Activated CD8-positive, alpha-beta memory T cell treated with anti-CD3 and anti-CD28 coated beads, Interleukin-2, amount 50 U/mL, for 4 hours (primary cell): ENCODE measurements at places on chromosomes 4 and X.

DNA sequence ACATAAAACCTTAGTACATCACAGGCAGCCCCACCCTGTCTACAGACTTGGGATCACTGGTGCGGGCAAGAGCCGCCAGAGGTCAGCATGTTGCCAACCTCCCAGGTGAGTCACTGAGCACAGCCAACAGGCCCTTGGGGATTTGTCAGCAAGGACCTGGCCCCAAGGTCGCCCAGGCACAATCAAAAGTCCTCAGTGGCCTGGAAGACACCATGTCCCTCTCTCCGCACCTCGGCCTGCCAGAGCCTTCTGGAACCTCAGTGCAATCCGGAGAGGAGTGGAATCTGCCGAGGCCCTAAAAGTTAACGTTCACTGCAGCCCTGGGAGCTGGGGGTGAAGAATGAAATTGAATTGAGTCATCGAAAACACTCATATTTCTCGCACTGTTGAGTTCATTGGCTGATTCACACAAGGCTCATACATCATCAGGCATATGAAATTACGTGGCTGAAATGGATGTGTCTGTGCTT lies 74.3 kb downstream of the WFS1 start:
- no peak for DNase-seq

DNA sequence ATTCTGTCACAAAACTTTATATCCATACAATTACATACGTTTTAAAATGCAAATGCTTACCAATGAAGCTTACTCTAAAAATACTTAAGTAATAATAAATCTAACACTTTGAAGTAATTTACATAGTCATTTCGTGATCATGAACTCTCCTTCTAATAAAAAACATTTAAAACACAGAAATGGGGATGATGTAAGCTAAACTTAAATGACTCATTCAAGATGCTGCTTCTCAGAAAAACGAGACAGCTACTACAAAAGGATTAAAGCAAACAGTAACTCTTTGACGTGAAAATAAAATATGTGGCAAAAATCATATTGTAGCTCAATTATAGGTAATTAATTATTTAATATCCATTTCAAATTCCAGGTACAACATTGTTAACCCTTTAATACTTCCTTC lies 148.7 kb downstream of the FGF16 start:
- no peak for DNase-seq

DNA sequence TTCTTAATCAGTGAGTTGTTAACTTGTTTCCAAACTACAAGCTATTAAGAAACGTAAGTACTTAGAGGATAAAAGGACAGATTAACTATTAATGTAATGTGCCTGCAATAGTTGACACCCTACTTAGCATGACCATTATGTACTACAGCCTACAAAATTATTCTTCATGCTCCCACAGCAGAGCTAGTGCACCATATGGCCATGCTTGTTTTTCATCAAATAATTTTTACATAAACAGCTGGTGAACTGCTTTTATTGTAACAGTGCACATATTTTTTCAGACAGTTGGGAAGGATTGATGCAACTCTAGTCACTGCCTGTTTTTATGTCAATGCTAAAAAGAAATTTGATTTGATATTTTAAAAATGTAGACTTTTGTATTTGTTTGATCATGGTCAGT lies 10.2 kb upstream of the MAGEB10 start:
- no peak for DNase-seq

DNA sequence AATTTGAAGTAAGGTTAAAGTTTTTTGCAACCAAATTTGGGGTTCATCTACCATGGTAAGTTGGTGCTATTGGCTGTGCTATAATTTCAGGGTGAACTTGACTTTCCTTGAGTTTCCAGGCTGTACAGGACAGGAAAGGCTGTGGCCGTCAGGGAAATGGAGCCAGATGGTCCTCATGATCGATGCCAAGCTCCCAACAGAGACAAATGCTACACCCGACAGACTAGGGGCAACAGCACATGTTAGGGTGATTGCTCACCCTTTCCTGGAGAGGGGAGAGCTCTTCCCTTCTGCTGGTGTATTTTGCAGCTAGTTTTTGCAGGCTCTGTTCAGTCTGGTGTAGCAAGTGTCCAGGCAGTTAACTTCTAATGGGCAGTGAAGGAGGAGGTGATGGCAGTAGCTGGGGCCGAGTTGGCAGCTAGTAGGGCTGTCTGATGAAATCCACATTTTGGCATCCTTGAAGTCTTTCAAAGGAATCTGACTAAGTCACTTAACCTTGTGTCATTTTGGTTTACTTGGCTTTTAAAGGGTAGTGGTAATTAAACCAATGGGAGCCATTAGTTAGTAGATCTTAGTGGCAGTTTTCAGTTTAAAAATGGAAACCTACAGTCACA lies 47.8 kb downstream of the GAB1 start:
- DNase-seq: no peak

GRCh38 chr4:173990126-173990868 lies 293.2 kb downstream of the FBXO8 start:
- no peak for DNase-seq

DNA sequence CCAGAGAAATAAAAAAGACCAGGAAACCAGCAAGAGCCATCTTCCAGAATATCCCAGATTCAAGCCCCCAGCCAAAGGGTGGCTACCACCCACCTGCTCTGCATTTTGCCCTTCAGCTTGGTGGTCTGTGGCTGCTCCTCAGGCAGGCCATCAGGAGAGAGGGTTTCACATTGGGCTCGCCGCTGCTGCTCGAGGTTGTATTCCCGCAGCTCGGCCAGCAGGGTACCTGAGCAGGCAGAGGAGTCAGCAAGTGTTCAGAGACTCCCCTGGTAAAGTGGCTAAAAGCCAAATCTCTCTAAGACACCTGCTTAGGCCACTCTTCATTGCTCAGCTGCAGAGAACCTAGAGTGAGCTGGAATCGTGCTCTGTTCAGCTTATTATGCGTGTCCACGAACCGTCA lies 110.8 kb upstream of the HSD17B10 start:
- DNase-seq: no peak

GRCh38 chrX:154717824-154718223 lies 33.1 kb downstream of the GAB3 start:
- DNase-seq: no peak

- no peak for DNase-seq
These were observed 379.0 kb upstream of the RASGEF1B start for GRCh38 chr4:81850701-81851100.

DNA sequence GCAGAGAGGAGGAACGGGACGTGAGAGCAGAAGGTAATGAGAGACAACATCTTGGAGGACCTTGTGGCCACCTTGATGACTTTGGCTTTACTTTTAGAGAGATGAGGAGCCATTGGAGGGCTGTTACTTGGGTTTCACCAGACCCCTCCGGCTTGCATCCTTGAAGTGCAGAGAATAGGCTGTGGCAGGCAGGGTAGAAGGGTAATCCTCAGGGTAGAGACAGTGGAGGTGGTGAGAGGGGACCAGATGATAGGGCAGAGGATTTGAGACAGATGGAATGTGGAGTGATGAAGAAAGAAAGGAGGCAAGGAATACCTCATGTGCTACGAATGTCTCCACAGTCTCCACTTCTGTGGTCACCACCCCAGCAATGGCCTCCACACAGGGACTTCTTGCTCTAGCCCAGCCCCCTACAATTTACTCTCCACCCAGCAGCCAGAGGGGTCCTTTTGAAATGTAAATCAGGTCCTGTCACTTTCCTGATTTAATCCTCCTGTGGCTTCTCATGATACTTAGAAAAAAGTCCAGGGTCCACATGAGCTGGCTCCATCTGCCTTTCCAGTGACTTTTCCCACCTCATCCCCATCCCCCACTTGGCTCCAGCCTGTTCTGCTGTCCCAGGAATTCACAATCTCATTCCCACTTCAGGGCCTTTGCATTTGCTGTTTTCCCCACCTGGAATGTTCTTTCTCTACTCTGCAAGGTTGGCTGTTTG lies 115.0 kb downstream of the PJA1 start:
- no peak for DNase-seq

- DNase-seq: no peak
These were observed 23.3 kb downstream of the MAML3 start for GRCh38 chr4:140130677-140131076.

- DNase-seq: no peak
These were observed 48.0 kb downstream of the DHRSX start for GRCh38 chrX:2452799-2453198.

GRCh38 chrX:43707812-43708548 lies 51.9 kb downstream of the MAOA start:
- no peak for DNase-seq

- DNase-seq: no peak
These were observed 183.4 kb downstream of the KIT start for GRCh38 chr4:54840992-54841768.

DNA sequence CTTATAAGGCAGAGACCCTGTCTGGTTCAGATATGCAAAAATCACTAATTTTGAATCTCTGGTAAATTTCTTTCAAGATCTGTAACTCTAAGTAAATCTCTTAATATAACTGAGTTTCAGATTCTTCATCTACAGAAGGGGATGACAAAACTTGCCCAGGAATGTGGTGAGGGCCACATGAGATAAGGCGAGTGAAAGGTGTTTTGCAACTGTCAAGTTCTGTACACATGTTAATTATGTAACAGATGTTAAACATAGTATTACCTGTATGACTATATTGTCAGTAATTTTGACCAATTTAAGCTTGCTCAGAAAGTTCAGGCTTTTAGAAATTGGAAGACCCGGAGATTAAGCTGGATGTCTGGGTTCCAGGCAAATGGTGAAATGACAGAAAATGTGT lies 549 bp upstream of the GLRB start:
- no peak for DNase-seq

GRCh38 chr4:53197772-53198142 lies 168.1 kb downstream of the SCFD2 start:
- no peak for DNase-seq

GRCh38 chr4:39406763-39407583 lies at the start of gene KLB:
Gene KLB, plus strand, starts transcription at chr4:39406930. Its CDS starts 20 bp downstream, at chr4:39406950.
- no peak for DNase-seq

DNA sequence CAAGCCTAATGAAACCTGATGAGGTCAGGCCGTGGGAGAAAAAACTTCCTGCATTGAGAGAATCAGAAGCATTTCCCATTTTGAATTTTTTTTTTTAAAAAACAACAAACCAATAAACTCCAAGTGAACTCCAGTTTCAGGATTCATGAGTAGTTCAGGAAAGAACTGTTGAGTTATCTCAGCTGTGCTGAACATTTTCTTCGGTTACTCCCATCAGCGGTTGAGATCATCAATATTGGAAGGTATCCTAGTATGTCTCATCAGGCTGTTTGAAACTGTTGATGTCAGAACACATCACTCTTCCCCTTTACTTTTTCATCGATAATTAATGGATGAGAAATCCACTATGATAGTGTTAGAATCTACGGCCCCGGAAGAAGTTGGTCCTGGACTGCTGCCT lies 82.4 kb upstream of the ADGRG2 start:
- DNase-seq: no peak

GRCh38 chrX:150934453-150934852 lies 36.0 kb upstream of the CD99L2 start:
- DNase-seq: no peak

DNA sequence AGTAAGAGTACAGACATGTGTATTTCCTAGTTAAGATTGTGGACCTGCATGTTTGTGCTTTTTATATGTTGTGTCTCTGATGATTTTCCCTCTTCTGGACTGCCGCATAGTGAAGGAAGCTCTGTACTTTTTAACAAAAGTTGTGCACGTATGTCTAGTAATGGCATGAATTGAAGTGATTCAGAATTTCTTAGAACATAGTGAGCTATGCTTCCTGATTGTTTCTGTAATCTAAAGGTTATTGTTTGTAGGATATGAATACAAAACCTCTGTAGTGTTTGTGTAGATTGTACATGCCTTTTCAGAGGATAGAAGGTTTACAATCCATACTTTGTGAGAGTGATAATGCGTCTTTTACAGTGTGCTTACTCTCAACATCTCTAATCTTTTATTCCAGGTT lies 37.0 kb upstream of the NUDT6 start:
- DNase-seq: no peak

DNA sequence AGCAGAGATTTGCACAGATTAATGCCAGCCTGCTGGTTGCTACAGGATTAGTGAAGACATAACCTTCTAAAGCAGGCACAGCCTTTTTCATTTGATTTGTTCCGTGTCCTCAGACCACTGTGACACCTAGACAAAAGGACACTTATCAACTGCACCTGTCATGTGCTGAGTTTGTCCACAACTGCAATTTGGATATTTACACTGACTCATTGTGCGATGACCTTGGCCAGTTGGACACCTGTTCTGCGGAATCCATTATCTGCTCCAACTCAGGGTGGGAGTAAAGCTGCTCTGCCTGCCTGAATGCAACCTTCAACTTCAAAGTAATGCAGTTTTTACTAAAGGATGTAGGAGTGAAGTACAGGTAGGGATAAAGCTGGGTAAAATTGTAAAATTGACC lies 4.1 kb upstream of the NR0B1 start:
- DNase-seq: no peak

- no peak for DNase-seq
These were observed 48.1 kb upstream of the HMX1 start for GRCh38 chr4:8919651-8920288.

DNA sequence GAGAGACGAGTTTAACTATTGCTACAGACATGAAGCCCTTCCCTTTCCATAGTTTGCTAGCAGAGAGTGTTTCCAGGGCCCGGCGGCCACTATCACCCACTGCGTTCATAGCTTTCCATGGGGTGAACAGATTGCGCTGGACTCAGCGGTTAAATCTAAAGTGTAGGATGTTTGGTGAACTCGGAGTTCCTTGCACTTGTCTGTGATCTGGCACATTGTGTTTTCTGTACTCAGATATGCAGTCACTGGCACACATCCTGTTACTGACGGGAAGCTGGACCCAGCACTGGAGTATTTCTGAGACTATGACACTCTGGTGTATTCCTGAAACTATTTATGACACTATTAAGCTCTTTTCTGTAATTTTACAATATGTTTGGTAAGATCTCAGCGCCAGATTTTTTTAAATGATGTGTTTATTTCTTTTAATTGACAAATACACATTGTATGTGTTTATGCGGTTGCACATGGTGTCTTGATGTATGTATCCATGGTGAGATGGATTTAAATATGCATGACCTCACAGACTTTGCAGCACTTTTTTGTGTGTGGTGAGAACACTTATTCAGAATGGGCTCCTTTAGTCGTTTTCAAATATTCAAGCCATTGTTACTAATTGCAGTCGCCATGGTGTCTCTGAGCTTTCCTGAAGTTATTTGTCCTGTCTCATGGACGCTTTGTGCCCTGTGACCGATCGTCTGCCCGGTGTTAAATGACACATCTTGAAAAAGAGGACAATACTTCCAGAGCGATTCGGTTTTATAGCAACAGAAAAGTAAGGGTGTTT lies 14.1 kb downstream of the CD99 start:
- DNase-seq: no peak

- DNase-seq: no peak
These were observed 89.4 kb downstream of the COL25A1 start for GRCh38 chr4:109213056-109213455.

GRCh38 chr4:155592179-155592937 lies 74.3 kb upstream of the GUCY1A1 start:
- DNase-seq: no peak
